ENCODE measurements at places on chromosomes 7 and 10. TPM values are rescaled to one million over a fixed set of nuclear protein-coding genes. Genes with fewer than 3 reads are reported as not detected.

- DNase-seq = no peak
These were observed 4.6 kb upstream of the ZNF425 start for GRCh38 chr7:149130572-149131198.

GRCh38 chr10:69064762-69065328 lies 23.1 kb upstream of the SRGN start:
- no peak for DNase-seq

Gene ADRB1
- 1.8 TPM for total RNA-seq

DNA sequence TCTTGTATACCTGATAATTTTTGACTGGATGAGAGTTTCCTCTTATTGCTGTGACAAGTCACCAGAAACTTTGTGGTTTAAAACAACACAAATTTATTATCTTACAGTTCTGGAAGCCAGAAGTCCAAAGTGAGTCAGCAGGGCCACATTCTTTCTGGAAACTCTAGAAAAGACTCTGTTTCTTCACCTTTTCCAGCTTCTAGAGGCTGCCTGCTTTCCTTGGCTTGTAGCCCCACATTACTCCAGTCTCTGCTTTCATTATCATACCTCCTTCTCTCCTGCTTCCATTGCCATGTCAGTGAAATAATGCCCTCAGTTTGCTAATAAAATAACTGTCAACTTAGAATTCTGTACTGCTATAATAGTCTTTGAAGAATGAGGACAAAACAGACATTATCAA lies 65.3 kb downstream of the VCL start:
- no peak for DNase-seq

DNA sequence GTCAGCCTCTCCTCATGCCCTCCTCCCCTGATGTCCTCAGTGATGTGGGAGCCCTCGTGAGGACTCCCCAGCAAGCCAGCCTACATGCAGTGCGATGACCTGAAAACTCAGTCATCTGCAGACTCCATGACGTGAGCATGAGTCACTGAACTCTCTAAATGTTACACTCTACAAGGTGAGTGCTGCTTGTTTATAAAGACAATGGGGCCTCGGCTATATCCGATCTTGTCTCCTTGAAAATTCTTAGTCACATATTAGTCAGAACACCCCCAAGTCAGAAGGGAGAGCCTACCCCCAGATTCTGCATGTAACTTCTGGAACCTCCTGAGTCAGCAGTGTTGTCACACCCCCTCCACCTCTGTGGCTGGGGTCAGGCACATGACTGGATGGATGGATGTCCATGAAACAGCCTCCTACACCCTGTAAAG lies 673.8 kb downstream of the INHBA start:
- peak; percentile 100 for DNase-seq

Gene TSPAN15
- 12.1 TPM for total RNA-seq

- no peak for DNase-seq
These were observed 15.0 kb upstream of the ARMC3 start for GRCh38 chr10:22912763-22913384.

Gene CD36
- 1.3 TPM for total RNA-seq

Gene AZGP1
- 1.2 TPM for total RNA-seq

DNA sequence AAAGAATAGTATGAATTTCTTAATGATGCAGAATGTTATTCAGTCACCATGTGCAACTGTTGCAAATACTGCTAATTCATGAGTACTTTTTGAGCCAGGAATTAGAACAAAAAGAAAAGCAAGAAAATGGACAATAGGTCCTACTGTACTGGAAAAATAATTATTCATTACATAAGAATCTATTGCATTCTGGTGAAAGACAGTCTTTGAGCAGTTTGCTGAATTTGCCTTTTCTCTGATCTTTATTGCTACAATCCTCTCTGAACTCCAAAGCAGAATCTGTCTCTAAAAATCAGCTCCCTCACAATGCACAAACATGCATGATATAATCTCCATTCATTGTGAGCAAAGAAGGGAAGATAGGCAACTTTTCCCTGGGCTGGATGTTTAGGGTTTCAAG lies 12.8 kb downstream of the IFIT2 start:
- DNase-seq = no peak

DNA sequence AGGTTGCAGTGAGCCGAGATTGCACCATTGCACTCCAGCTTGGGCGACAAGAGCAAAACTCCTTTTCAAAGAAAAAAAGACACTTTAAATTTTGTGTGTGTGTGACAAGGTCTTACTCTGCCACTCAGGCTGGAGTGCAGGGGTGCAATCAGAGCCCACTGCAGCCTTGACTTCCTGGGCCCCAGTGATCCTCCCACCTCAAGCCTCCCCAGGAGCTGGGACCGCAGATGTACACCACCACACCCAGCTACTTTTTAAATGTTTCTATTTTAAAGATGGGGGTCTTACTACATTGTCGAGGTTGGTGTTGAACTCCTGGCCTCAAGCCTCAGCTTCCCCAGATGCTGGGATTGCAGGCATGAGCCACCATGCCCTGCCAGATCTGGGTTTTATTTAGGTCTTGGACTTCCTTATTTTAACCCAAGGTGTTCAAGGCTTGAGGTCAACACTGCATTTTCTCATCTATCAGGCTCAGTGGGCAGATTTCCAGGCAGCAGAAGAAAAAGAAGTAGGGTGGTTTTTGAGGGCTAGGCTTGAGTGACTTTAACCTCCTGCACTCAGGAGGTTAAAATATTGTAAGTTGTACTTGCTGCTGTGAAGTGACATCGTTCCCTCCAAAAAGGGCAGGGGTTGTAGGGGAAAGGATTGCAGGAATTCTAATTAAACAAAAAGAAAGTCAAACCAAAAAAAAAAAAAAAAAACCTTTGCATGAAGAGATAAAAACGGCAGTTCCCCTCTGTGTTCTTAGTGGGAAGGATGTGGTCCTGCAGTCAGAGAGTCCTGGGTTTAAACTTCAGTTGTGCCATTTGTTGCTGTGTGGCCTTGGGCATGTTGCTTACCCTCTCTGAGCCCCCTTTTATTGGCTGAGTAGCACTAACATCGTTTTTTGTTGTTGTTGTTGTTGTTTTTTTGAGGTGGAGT lies 71.5 kb downstream of the CARD11 start:
- DNase-seq = no peak

DNA sequence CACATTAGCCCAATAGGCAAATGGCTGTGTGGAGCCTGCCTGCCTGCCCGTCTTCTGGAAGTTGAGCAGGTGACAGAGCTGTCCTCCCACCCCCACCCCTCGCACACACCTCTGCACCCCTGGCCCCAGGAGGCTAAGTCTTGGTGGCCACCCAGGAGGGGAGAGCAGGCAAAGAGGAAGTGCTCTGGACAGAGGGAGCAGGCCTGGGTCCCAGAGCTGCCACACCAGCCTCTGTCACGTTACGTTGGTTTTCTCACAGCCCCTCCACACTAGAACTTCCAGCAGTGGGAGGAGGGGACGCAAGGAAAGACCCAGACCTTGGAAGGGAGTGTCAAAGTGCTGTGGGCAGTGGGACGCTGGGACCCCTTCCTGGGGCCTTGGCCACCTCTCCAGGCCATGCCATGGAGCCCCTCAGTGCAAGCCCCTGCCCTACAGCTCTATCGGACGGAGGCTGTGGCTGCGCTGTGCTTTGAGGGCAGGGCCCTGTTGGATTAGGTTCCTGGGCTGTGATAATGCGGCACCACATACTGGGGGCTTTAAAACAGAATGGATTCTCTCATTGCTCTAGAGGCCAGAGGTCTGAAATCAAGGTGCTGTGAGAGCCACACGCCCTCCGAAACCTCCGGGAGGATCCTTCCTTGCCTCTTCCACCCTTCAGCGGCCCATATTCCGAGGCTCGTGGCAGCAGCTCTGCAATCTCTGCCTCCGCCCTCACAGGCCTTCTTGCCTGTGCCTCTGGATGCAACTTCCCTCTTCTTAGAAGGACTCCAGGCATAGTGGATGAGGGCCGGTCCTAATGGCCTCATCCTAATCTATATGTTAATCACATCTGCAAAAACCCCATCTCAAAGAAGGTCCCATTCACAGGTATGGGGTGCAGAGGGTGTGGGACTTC lies 9.9 kb downstream of the PRKAG2 start:
- no peak for DNase-seq

Gene DOCK4
- 10.1 TPM for total RNA-seq

DNA sequence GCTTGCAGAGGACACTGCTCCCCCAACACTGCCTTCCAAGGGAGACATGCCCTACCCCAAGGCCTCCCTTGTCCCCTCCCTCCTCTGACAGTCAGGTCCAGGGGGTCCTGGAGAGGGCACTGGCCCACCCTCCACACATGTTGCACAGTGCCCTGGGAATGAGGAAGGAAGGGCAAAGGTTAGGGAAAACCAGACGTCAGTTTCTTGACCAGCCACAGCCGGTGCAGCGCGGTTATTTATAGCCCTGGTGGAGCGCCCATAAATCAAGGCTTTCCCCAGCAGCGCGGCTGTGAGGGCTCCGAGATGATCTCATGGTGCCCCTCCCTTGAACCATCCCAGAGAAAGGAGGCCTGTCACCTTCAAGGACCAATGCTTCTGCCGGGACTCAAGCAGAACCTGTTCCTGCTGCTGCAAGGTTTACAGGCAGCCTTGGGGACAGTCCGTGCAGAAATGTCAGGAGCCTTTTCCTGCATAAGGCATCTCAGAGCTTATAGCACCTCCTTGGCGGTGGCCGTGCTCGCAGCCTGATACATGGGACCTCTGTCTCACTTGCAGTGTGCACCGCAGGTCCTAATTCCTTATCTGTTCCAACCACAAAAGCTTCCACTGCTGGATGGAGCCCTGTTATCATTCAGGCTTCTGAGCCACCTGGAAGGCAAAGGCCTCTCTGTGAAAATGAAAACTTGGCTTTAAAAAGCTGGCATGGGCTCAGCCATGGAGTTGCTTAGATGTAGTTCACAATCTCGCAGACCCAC lies 127.3 kb downstream of the LHPP start:
- DNase-seq = no peak

Gene ADCYAP1R1
- not detected for total RNA-seq

DNA sequence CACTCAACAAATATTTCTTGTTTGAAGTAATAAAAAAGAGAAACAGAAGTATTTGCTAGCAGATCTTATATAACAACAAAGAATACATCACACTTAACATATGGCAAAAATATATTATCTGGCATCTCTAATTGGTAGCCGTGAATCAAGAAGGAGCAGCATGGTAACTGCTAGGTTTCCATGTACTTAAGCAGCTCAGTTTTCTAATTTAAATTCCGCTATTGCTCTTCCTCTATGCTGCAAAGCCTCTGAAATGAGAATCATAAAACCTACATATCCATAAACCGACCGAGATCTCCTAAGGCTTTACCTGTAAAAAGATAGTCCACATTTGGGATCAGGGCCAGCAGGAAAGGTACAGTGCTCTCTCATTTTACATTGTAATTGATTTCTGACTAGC lies 76.6 kb upstream of the PTPRZ1 start:
- DNase-seq = no peak

DNA sequence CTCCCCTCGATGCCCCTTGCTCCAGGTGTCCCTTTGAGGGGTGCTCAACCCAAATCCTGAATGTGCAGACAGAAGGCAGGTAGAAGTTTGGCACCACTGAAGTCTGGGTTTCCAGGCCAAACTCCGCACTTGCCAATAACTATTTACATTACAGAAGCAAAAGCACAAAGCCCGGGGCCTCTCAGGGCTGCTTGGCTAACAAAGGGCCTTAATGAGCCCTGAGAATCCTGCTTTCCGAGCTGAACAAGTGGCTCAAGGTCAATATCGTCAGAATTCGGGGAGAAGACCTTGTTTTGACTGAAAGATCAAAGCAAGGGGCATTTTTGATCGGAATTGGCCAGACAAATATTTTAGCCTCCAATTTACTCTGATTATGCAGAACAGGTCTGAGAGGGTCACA lies 189.9 kb downstream of the HERPUD2 start:
- no peak for DNase-seq

GRCh38 chr7:29990931-29991330 lies 1.3 kb upstream of the SCRN1 start:
- DNase-seq = no peak

DNA sequence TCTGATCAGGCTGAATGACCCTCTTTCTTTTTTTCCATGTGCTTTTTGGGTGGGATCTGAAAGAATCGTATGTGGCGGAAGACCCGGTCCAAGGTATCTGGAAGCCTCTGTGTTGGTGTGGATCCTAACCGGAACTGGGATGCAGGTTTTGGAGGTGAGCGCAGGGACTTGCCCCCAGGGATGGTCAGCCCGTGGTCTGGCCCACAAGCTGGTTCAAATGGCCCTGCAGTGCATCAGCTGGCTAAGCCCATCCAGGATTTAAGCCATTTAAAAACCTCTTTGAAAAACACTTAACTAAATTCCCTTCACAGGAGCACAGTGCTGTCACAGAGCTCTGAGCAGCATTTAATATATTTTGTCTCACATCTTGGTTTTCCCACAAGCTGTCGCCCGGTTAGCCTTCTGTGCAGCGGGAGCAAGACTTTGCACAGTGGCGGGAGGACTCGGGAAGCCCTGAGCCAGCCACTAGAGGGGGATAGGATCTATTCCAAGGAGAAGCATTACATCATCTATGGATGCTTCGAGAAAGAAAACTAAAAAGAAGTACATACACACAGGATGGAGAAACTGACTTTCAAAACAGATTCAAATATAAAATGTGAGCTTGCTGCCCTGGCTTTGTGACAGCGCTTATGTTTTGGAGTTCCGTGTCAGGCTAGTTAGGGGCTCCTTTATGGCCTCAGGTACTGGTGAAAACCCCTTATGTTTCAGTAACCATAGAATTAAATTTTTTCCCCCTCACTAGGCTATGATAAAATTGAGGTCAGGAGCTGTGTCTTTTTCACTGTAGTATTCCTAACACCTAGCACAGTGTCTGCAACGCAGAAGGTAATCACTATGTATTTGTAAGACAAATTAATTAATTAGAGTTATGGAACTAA lies 11.3 kb downstream of the CPA2 start:
- DNase-seq = peak; percentile 59

- no peak for DNase-seq
These were observed 42.3 kb downstream of the HIPK2 start for GRCh38 chr7:139735466-139735865.

Gene ADGRA1
- total RNA-seq = not detected

GRCh38 chr7:129494041-129494440 lies 8.3 kb upstream of the SMKR1 start:
- peak; percentile 96 for DNase-seq

DNA sequence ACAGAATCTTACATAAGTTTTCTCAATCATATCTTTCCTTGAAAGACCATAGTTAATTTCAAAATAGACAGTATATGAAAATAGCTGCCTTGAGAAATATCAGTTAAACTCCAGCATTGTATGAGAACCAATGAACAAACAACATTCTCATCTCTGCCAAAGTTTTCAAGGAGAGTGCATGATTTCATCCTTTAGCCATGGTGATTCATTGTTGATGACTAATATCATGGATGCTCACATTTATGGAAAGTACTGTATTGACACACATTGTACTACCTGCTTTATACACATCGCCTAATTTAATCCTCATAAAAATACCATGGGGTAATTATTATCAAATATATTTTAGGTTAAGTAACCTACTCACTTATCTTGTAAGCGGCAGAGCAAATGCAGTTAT lies 250.3 kb downstream of the CNTNAP2 start:
- DNase-seq = peak; percentile 73

DNA sequence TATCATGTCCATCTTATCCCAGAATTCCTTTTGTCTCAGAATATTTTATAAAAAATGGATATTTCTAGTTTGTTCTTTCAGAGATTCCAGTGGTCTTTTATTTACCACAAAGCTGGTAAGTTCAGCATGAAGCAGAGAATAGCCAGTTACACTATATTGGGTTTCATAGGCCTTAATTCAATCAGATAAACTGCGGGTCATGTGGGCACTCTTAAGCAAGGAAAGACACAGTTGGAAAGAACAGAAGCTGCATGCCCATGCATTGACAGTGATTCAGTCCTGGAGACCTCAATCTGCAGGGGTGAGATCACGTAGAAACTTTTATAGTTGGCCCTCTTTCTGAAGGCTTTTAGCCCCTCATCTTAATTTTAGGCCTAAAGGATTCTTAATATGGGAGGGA lies 281.3 kb upstream of the IGFBP3 start:
- no peak for DNase-seq

Gene STEAP4
- 3.9 TPM for total RNA-seq

- peak; percentile 71 for DNase-seq
These were observed 287.3 kb downstream of the FZD1 start for GRCh38 chr7:91551377-91552175.

All from bronchial epithelial cell (primary cell).